Activated naive CD8-positive, alpha-beta T cell treated with anti-CD3 and anti-CD28 coated beads, Interleukin-2, amount 10 ng/mL, durations not matched to agents 7 days and 5 days (primary cell): ENCODE measurements at places on chromosomes 13 and 19. TPM values are rescaled to one million over a fixed set of nuclear protein-coding genes. Genes with fewer than 3 reads are reported as not detected.

DNA sequence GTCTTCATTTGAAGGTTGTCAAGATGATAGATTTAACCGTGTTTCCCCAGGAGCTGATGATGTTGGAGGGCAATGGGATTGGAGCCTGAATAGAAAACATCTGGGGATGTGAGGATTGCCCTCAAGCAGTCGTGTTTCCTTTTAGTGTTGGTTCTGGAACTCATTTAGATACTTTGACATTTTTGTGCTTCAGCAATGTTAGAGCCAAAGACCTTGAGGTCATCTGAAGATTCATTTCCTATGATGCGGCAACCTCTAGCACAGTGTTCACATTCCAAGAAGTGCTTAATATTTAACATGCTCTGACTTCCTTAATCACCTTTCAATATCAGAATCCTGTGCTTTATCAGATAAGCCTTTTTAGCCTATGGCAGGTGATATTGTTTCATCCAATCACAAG is 82.7 kb downstream of the SLC10A2 start:
- H3K27me3 ChIP-seq, result peaks cover 2% of the 10 kb centered on the region
- H3K4me1 ChIP-seq, result no peaks in the 10 kb centered on the region
- no peak overlapping the region for H3K27ac ChIP-seq
- no peaks in the 10 kb centered on the region for H3K36me3 ChIP-seq

GRCh38 chr13:23748109-23748990 is 140.8 kb downstream of the MIPEP start:
- H3K4me3 ChIP-seq, result no peak overlapping the region
- peaks cover 2% of the 10 kb centered on the region for H3K27me3 ChIP-seq
- no peaks in the 10 kb centered on the region for H3K36me3 ChIP-seq

Gene IQCN
- total RNA-seq, result 5.0 TPM

GRCh38 chr13:87554045-87554444 is 117.1 kb upstream of the SLITRK5 start:
- no peak overlapping the region for H3K27ac ChIP-seq
- H3K4me3 ChIP-seq, result no peak overlapping the region
- H3K36me3 ChIP-seq, result no peaks in the 10 kb centered on the region
- no peaks in the 10 kb centered on the region for H3K27me3 ChIP-seq
- no peak for DNase-seq
- no peaks in the 10 kb centered on the region for H3K4me1 ChIP-seq

DNA sequence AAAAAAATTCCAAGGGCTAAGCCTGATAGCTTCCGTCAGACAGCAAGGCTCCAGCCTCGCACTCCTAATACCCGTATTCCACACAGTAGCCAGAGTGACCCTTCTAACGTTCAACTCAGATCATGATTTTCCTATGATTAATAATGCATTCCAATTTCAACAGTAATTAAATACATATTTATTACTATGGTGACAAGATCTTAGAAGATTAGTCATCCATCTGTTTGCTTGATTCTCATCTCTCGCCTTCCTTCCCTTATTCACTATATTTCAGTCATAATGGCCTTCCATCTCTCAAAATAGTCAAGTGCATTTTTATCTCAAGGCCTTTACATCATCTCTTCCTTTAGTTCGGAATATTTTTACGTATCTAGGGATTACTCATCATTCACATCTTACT is 621.2 kb upstream of the SPRY2 start:
- no peak for DNase-seq
- no peaks in the 10 kb centered on the region for H3K4me1 ChIP-seq
- H3K4me3 ChIP-seq, result no peak overlapping the region
- no peak overlapping the region for H3K27ac ChIP-seq
- H3K27me3 ChIP-seq, result no peaks in the 10 kb centered on the region

DNA sequence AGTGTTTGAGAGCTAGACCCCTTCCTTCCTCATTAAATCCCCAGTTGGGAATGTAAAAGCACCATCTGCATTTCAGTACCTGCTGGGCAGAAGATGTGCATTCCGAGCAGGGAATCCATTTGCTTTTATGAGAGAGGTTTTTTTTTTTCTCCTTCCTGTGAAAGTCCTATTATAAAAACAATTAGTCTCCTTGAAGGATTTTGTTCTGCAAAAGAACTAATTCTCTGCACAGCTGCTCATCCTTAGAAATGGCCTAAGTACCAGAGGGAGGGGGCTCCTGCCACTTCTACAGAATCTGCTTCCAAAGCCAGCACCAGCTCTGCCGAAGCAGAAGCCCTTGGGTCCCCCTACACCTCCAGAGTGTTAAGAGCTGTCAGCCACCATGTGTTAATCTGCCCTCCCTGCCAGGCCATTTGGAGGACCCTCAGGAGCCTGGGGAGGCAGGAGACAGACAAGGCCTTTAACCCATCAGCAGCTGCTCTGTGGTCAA is 36.4 kb upstream of the SERPINE3 start:
- no peaks in the 10 kb centered on the region for H3K36me3 ChIP-seq
- no peak for DNase-seq
- H3K4me1 ChIP-seq, result peaks cover 2% of the 10 kb centered on the region

GRCh38 chr13:36848199-36848982 is 29.4 kb downstream of the RFXAP start:
- H3K27me3 ChIP-seq, result no peaks in the 10 kb centered on the region
- no peak overlapping the region for H3K4me3 ChIP-seq
- H3K36me3 ChIP-seq, result peaks cover 2% of the 10 kb centered on the region
- DNase-seq, result no peak
- no peaks in the 10 kb centered on the region for H3K4me1 ChIP-seq

Gene TTC9B
- not detected for total RNA-seq

DNA sequence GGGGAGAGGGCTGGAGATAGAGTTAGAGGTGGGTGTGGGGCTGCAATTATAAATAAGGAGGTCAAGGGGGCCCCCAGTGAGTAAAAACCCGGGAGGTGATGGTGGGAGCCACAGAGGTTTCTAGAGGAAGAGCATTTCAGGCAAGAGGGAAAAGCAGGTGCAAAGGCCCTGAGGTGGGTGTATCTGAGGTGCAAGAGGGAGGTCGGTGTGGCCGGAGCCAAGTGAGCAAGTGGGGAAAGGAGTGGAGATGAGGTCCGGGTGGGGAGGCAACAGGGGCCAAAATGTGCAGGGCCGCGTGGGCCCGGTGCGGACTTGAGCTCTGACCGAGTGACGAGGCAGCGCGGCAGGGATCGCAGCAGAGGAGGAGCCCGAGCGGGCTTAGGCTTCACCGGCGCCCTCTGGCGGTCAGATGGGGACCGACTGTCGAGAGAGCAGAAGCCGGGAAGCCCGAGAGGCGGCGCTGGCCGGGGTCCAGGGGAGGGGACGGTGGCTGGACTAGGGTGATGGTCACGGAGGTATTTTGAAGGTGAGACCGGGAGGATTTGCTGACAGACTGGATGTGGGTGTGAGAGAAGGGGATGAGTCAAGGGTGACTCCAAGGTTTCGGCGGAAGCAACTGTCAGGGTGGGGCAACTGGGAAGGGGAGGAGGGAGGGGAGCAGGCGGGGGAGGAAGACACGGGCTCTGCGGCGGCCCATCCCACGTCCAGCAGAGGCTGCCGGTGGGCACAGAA is 17.7 kb upstream of the SPACA4 start:
- peaks cover 11% of the 10 kb centered on the region for H3K27me3 ChIP-seq
- peak overlapping the region; percentile 34 for H3K27ac ChIP-seq
- peak overlapping the region; percentile 79 for H3K4me3 ChIP-seq
- peak; percentile 93 for DNase-seq
- H3K36me3 ChIP-seq, result no peaks in the 10 kb centered on the region
- peaks cover 18% of the 10 kb centered on the region for H3K4me1 ChIP-seq

GRCh38 chr19:7637374-7638256 is 705 bp downstream of the STXBP2 start:
- peaks cover 15% of the 10 kb centered on the region for H3K4me1 ChIP-seq
- H3K36me3 ChIP-seq, result peaks cover 12% of the 10 kb centered on the region
- H3K4me3 ChIP-seq, result peak overlapping the region; percentile 86
- H3K27ac ChIP-seq, result peak overlapping the region; percentile 82

GRCh38 chr19:5705552-5705951 is 14.4 kb downstream of the LONP1 start:
- no peak overlapping the region for H3K4me3 ChIP-seq
- H3K27me3 ChIP-seq, result no peaks in the 10 kb centered on the region
- no peak overlapping the region for H3K27ac ChIP-seq
- peaks cover 19% of the 10 kb centered on the region for H3K36me3 ChIP-seq

Gene KIR2DL4
- not detected for total RNA-seq

DNA sequence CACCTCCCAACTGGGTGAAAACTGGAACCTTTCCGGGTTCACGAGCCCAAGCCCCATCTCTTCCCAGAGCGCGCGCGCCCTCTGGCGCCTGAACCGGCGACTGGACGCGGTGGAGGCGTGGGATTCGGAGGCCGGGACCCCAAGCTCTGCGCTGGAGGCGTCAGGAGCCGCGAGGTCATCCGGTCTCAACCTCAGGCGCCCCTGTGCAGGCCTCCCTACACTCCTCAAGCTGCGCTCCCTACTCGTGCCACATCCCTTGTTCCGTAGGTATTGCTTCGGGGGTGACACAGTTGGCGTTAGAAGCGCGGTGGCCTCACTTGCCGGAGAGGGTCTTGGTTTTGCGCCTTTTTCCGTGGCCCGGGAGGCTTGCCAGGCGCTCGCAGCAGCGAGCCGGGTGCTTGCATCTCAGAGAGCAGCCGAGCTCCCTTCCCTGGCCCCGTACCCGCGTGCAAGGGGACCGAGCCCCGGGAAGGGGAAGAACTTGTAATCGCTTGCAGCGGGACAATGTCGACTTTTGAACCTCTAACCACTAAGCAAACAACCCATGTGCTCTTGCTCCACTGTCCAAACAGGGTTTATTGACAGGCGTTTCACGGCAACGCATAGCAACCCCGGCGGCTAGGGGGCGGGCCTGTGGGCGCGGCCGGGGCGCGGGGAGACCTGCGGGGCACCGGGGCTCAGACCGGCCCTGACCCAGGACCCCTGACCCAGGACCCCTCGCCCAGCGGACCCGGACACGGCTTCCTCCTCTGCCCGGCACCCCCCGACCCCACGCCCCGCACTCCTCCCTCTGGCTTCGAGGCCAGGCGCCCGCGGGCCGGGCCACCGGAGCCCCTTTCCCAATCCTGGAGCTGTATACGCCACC is 8.5 kb downstream of the CDX2 start:
- H3K36me3 ChIP-seq, result no peaks in the 10 kb centered on the region
- peak overlapping the region; percentile 74 for H3K4me3 ChIP-seq
- DNase-seq, result peak; percentile 73
- H3K27me3 ChIP-seq, result peaks cover 81% of the 10 kb centered on the region
- H3K4me1 ChIP-seq, result peaks cover 6% of the 10 kb centered on the region
- H3K27ac ChIP-seq, result no peak overlapping the region

DNA sequence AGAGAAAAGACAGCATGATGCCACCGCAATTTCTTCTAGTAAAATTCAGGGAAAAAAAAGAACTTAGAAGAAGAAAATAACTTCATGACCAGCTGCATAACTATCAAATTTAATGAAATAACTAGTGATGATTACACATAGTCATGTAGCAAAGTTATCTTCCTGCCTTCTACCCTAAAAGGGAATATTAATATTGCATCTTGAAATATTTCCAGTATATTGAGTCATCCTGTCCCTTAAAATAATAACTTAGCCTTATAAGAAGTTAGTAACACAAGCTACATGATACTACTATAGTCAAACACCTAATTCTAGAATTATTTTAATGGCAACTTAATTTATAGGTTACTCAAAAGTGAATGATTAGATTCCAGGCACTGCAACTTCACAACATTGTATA is 289.2 kb downstream of the KLF12 start:
- H3K4me3 ChIP-seq, result no peak overlapping the region
- no peaks in the 10 kb centered on the region for H3K27me3 ChIP-seq
- peaks cover 14% of the 10 kb centered on the region for H3K4me1 ChIP-seq
- no peak overlapping the region for H3K27ac ChIP-seq
- DNase-seq, result no peak

Gene ZNF177
- 2.4 TPM for total RNA-seq

DNA sequence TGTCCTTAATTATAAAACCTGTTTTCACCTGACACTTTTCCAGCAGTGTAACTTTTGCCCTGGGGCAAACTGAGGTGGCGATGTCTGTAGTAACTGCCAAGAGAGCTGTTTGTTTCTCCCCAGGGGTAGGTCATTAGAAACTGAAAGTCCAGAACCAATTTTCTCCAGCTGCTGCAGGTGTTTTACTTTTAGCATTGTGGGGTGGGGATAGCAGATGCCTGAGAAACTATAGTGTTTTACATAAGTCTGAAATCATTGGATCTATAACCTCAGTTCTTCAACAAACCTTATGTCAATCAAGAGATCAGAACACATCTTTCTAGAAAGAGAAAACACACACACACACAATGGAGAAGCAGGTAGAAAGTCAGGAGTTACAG is 92.7 kb downstream of the LHFPL6 start:
- H3K4me1 ChIP-seq, result no peaks in the 10 kb centered on the region
- no peak overlapping the region for H3K27ac ChIP-seq
- no peaks in the 10 kb centered on the region for H3K36me3 ChIP-seq
- DNase-seq, result no peak

DNA sequence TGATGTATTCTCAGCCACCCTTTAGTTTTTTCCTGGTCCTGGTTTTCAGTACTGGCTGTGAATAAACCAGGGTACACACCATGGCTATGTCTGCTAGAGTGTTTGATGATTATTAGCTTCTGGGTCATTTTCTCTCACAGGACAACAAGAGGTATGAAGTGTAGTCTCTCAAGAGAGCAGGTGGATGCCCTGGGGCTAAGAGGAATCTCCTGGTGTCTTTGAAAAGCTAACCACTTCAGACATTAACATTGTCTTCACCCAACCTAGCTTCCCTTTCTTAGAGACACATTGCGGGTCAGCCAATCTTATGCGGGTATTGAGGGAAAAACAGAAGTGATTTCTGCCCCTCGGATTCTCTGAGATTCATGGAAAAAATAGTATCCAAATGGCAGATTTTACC is 1.6 kb downstream of the ZNF730 start:
- H3K27ac ChIP-seq, result no peak overlapping the region
- peaks cover 18% of the 10 kb centered on the region for H3K36me3 ChIP-seq
- no peak for DNase-seq
- peaks cover 2% of the 10 kb centered on the region for H3K4me1 ChIP-seq
- peaks cover 2% of the 10 kb centered on the region for H3K27me3 ChIP-seq
- H3K4me3 ChIP-seq, result no peak overlapping the region

DNA sequence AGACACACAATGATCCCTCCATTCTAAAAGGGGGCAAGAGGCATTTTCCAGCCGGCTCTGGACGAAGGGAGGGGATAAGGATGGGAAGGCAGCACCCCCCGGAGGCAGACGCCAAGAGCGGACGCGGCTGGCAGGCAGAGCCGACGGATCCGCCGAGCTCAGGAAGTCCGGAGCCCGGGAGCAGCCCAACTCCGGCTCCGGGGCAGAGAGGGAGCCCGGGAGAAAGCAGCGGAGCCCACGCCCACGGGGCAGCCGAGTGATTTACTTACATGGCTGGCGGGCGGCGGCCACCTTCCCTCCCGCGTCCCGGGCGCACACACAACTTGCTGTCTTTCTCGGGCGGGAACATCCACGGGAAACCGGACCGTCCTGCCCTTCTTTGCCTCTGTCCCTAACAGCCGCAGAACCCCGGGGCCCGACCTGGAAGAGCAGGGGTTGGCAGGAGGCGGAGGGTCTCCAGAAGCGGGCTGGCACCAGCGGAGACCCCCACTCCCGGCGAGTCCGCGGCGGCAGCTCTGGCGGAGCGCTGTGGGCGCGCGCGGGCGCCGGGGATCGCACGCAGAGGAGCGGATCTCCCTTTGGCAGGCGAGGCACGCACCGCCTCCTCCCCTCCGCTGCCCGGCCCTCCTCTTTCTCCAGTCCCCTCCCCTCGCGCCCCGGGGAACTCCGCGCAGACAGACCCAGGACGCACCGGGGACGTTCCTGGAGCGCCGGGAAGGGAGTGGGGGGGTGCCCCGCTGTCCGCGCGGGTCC is at the start of gene LHFPL6:
TSS of gene LHFPL6 (minus strand) at position 580 of the 753 bp plus-strand sequence.
- H3K4me3 ChIP-seq, result peak within 1 kb of the TSS; percentile 76
- no peaks in the 10 kb centered on the region for H3K36me3 ChIP-seq
- peaks cover 65% of the 10 kb centered on the region for H3K27me3 ChIP-seq
- peaks cover 10% of the 10 kb centered on the region for H3K4me1 ChIP-seq
- peak; percentile 67 for DNase-seq

- H3K4me1 ChIP-seq, result peaks cover 3% of the 10 kb centered on the region
- no peak for DNase-seq
- no peaks in the 10 kb centered on the region for H3K27me3 ChIP-seq
- no peak overlapping the region for H3K27ac ChIP-seq
Measured at GRCh38 chr13:99736541-99736940, 235.0 kb downstream of the ZIC5 start.
